ENCODE measurements at places on chromosomes 4 and X. TPM values are rescaled to one million over a fixed set of nuclear protein-coding genes. Genes with fewer than 3 reads are reported as not detected.

SSX4B gene
- not detected for polyA plus RNA-seq

DDX53 gene
- polyA plus RNA-seq, result not detected

GRPEL1 gene
- 39.4 TPM for polyA plus RNA-seq

TCEANC gene
- 5.5 TPM for polyA plus RNA-seq

CXCL11 gene
- 0.45 TPM for polyA plus RNA-seq

CYTL1 gene
- polyA plus RNA-seq, result 11.6 TPM

PAGE2 gene
- polyA plus RNA-seq, result not detected

LIMCH1 gene
- 110 TPM for polyA plus RNA-seq

NAP1L2 gene
- 3.4 TPM for polyA plus RNA-seq

MAGEA4 gene
- not detected for polyA plus RNA-seq

GPR50 gene
- polyA plus RNA-seq, result 0.10 TPM

TMEM271 gene
- polyA plus RNA-seq, result not detected

DNA sequence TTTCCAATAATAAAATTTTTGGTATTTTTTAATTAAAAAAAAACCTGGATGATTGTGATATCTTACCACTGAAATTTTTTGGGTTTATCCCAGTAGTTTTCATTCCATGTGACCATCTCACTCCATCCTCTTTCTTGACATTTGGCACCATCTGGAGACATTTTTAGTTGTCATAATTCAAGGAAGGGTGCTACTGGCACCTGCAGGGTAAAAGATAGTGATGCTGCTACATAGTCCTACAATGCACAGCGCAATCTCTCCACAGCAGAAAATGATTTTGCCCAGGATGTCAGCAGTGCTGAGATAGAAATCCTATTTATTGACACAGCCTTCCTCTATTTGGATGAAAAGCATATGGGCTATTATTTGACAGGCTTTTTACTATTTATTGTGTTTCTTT, 79.3 kb downstream of the RBPJ start:
- no peak for DNase-seq

DNA sequence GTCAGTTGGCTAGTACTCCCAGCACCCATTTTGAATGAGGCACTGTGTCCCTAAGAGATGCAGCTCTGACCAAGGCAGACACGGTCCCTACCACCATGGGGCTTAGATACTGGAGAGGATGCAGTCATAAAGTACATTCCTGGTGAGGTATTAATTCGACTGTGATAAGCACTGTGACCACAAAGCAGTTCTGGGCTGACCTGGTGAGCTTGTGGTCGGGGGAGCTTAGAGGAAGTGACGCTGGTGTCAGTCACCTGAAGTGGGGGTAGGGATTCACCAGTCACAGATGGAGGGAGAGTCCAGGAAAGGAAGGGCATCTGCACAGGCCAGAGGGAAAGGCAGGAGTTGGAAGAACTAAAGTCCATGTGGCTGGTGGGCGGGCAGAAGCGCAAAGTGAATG, 15.8 kb upstream of the CLTRN start:
- DNase-seq, result no peak

GRCh38 chr4:1112174-1112820, 1.1 kb downstream of the RNF212 start:
- no peak for DNase-seq

DNA sequence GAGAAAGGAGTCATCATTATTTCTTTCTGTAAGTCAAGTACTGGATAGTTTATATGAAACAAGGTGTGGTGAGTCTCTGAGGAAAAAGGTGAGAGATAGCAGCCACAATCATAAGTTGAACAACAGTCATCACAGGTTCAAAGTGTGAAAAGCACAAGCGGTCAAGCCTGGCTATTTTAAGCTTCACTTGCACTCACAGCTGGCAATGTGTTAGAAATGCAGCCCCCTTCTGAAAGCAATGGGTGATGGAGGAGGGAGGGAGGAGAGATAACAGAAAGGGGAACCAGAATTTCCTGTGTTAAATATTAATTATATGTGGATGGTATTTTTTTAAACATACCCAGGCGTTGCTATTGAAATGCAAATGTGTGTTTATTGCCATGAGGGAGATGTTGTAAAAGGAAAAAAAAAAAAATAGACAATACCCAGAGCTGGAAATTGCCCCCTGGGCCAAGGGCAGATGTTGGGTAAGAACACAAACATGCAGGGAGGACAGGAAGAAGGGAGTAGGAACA, 26.9 kb upstream of the BMP3 start:
- DNase-seq, result no peak

DNA sequence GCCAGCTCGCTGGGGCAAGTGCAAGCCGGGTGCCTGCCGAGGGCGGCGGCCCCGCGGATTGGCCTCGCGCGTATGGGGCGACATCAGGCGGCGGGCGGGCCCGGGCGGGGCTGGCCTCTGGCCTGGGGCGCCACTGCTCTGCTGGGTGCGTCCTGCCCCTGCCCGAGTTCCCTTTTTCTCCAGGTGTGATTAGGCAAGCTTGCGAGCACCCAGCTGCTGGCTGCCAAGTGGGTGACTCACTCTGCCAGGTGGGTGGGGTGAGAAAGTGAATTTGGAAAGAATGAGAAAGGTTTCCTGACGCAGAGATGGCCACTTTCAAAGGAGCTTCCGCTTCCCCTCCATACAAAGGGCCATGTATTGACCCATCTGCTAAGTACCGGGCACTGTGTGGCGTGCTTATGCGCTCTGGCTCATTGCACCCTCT, 32.5 kb downstream of the FGFBP1 start:
- no peak for DNase-seq

- DNase-seq, result no peak
These were observed 61.0 kb downstream of the ZCCHC12 start for GRCh38 chrX:118884552-118885138.

DNA sequence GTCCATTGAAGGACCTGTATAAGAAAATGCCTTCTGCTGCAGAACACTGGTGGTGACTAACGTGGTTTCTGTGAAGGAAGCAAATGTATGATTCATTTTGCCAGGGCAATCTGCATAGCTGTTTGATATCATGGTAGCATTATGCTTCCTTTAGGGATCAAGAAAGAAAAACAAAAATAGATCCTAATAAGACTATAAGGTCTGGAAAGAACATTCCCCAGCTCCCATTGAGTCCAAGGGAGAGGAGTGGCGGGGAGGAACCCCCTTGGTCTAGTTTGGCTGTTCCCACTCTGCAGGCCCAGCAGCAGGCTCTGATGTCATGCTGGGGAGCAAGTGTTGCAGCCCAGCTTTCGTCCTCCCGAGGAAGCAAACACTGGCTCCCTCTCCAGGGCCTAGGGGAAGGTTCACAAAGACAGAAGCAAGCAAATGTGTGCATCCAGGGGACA, 154.5 kb upstream of the GALNT7 start:
- no peak for DNase-seq

DNA sequence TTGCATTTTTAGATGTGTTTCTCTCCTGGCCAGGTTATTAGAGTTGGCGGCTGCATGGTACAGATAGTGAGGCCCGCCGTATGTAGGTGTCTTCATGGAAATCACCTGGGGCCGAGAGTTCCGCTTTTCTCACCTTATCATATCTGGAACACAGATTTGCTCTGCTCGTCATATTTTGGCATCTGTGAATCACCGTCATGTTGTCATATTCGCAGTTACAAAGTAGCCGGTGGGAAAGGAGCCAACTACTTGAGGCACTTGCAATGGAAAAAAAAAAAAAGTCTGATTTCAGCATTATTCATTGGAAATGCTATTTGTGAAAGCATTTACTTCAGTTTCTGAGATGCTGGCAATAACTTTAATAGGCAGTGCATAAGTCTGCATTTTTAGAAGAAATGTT, 1715.2 kb upstream of the TENM3 start:
- no peak for DNase-seq

- peak; percentile 58 for DNase-seq
These were observed at the start of gene GALNT7 for GRCh38 chr4:173168396-173169177. GALNT7 (plus strand) TSS chr4:173168811; CDS start chr4:173168836, 25 bp downstream.

DNA sequence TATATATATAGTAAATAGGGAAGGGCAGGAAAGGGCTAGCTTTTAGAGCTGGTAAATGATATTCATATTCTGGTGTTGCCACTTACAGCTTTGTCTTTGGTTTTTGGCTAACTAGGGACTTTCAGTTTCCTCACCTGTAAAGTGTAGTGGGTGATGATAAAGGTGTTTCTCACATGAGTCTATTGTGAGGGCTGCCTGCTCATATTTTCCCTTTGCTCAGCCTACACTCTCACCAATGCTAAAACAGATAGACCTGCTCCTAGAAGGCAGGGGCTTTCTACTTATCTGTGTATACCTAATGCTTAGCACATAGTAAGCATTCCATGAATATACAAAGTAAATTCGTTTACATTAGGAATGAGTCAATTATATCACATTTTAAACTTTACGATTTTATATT, 137.2 kb upstream of the HS3ST1 start:
- DNase-seq, result no peak

All from right renal pelvis (tissue), 4 donors.